Stimulated activated CD4-positive, alpha-beta T cell treated with anti-CD3 and anti-CD28 coated beads, Interleukin-4, amount 100 ng/mL, for 4 hours (primary cell): ENCODE measurements at places on chromosomes 3 and 15.

GRCh38 chr3:118955914-118956556, 78.6 kb downstream of the IGSF11 start:
- no peak for DNase-seq

DNA sequence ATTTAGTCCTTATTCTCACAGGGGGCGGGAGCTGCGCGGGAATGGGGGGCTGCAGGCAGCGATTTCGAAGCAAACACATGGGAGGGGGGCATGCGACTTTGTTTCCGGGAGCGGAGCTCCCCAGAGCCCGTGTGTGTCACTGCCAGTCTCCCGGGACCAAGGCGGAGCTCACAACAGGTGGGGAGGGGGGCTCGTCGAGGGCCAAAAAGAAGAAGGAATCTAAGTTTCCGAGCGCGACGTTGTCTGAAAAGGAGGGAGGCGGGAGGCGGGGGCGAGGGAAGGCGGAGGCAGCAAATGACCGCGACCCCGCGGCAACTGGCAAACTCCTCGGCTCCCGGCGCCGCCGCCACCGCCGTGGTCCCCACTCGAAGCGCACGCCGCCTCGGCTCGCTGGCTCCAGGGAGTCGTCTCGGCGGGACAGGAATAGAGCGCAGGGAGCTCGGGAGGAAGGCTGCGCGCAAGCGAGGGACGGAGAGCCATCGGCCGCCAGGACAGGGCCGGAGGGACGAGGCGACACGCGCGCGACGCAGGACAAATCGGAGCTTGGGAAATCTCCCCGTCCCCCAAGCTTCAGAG, 1.4 kb downstream of the FOXP1 start:
- peak; percentile 55 for DNase-seq

DNA sequence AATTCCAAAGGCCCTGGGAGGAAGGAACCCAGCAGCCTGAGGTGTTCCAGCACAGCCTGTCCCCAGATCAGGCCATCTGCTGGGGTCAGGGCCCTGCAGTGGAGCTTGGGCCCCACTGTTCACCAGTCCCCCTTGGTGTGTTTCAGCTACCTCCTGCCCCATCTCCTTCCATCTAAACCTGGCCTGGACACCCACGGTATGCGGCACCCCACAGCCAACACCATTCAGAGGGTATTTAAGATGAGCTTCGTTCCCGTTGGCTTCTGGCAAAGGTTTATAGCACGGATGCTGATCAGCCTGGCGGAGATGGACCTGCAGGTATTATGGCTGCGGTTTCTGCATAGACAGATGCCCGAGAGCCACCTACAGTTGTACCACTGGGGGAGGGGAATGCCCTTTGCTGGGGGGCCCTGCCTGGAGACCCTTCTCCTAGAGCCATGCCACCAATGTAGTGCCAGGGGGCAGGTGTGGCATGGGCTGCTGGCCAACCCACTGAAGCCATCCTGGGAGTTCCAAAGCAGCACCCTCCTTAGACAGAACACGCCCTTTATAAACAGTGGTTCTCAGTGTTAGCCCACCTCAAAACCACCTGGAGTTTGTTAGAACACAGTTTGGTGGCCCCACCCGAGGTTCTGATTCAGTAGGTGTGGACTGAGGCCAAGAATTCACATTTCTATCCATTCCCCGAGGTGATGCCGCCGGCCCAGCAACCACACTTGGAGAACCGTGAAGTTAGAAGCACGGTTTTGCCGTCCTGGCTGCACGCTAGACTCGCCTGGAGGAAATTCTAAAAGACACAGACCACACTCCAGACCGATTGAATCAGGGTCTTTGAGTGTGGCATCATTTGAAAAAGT, 126.9 kb downstream of the LRRK1 start:
- DNase-seq: no peak

DNA sequence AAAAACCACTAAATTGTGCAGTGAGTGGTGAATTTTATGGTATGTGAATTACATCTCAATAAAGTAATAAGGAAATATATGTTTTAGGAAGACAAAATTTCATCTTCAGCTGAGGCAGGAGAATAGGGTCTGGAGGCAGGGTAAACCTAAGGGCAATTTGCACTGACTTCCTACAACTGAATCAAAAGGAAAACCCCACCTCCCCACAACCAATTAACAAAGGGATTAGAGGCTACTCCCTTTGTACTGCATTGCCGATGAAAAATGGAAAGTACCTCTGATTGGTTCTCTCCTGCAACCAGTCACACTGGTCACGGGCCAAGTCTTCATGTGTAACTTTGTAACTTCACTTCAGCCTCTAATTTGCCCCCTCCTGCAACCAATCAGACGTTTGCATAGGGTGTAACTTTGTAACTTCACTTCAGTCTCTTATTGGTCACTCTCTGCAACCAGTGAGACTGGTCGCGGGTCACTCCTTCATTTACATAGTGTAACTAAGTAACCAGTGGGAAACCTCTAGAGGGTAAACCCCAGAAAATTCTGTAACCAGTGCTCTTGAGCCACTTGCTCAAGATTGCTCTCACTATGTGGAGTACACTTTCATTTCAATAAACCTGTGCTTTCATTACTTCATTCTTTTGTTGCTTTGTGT, 244.5 kb downstream of the CNTN4 start:
- no peak for DNase-seq

- DNase-seq: no peak
Observed at GRCh38 chr3:133763797-133764683, 17.8 kb downstream of the TF start.

DNA sequence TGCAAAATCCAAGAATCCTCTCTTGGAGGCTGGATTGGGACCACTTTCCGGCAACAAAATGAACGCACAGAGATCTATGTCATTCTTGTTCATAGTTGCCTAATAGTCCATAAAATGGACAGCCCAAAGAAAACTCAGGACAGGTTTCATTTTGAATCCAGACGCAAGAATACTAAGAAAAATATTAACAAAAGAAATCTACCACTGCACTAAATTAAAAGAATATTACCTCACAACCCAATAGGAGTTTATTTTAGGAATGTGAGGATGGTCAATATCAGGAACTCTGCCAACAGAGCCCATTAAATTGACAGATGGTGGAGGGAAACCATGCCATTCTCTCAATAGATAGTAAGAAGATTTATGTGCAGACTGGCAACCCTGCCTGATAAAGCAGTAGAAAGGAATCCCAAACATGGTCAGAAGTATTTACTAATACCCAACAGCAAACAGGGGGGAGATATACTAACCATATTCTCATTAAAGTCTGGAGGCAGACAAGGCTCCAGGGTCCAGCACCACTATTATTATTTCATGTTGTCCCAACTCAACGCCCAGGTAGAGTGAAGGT, 127.6 kb downstream of the SMAD6 start:
- no peak for DNase-seq

DNA sequence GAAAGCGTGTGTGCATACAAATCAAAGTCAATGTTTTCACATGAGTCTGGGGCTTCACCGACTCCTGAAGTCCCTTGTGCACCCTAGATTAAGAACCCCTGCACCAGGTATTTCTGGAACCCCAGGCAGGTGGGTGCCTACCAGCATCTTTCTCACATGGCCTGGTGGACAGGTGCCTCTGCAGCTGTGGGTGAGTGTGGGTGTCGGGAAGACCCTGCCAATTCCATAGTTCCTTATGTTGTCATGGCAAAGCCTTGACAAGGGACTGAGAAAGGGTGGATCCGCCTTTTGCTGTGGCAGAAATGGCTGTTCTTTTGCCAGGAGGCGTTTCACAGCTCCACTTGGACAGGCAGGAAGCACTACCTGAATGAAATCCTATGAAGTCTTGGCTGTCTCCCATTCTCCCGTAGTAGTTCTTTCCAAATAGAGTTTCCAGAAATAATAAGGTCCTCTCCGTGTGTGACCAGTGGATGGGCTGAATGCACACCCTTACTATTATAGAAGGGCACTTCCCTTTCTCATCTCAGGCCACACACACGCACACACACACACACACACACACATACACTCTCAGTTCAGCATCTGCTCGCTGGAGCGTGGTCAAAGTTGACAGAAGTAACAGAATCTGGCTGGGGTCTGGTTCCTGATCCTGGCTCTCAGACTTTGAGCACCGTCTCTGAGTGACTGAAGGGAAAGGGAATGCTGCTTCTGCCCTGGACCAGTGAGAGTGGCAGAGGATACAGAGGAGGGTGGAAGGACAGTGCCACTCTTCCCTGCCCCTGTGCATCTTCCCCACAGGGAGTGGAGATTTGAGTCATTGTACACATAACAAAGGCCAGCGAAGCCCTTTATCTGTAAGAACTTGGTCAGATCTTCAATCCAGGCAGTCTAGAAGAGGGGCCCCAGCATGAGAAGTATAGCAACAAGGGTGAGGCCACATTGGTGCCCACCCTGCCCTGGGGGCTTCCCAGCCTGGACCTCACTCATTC, 38.7 kb downstream of the PDIA5 start:
- DNase-seq: no peak

- no peak for DNase-seq
Observed at GRCh38 chr15:57057134-57057930, 138.9 kb downstream of the TCF12 start.

- no peak for DNase-seq
Observed at GRCh38 chr3:111598552-111598951, 3.4 kb upstream of the ZBED2 start.

GRCh38 chr3:15405448-15406050, 21.8 kb downstream of the METTL6 start:
- DNase-seq: no peak

GRCh38 chr3:171695426-171695825, 114.9 kb downstream of the PLD1 start:
- DNase-seq: no peak

GRCh38 chr15:97082830-97083229, 752.3 kb downstream of the NR2F2 start:
- DNase-seq: no peak
